Choroid plexus epithelial cell (primary cell): ENCODE measurements at places on chromosomes 16 and 17.
A peak's percentile ranks its signal among the peaks of the same experiment; 100 is the strongest.

GRCh38 chr16:74603848-74604247, 3.1 kb downstream of the GLG1 start:
- peak; percentile 34 for DNase-seq

GRCh38 chr17:50056217-50056960, 479 bp downstream of the ITGA3 start:
- DNase-seq = peak; percentile 78

- DNase-seq = peak; percentile 91
Measured at GRCh38 chr17:77619851-77620250, 338.7 kb upstream of the TNRC6C start.

- DNase-seq = peak; percentile 91
Measured at GRCh38 chr16:86306811-86307513, 203.4 kb upstream of the FOXF1 start.

- DNase-seq = no peak
Measured at GRCh38 chr16:8953064-8953463, 10.6 kb downstream of the USP7 start.

DNA sequence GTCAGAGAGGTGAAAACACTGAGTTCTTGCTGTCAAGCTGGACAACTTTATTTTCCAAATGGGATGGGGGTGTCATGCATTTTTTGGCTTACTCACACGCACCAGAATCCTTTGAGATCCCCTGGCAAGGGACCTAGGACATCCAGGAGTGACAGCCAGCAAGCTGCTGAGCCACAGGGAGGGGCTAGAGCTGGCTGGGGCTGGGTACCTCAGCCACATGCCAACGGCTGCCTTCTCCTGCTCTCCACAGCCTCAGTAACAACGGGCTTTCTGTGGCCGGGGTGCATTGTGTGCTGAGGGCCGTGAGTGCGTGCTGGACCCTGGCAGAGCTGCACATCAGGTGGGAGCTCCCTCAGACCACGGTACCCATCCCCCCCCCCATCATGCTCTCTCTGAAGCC, 47.6 kb downstream of the NLRC5 start:
- DNase-seq = no peak

DNA sequence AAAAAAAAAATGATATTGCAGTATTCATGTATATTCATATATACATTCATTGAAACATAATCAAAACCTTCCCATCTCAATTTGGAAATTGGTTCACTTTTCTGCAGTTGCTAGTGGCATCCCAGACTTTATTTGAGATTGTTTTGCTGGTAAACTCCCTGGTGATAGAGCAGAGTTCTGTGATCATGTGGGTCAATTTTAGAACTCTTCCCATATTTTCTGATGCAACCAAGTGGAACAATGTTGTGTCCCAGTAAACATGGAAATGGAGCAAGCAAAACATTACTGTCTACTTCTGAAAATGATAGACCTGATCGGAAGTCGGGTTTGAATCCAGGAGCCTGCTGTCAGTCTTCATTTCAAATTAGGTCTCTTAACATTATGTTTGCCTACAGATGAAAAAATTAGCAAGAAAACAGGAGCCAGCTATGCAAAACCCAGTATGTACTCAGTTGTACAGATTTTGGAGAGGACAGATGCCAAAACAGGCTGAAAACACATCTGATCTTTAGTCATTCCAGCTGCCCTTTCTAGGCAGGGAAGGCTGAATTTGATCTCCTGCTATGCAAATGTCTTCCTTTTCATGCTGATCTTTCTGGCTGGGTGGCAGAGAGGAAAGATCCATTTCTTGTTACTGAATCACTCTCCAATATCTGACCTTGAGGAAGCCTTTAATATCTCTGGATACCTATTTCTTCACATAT, 786.6 kb upstream of the SOX9 start:
- peak; percentile 47 for DNase-seq

DNA sequence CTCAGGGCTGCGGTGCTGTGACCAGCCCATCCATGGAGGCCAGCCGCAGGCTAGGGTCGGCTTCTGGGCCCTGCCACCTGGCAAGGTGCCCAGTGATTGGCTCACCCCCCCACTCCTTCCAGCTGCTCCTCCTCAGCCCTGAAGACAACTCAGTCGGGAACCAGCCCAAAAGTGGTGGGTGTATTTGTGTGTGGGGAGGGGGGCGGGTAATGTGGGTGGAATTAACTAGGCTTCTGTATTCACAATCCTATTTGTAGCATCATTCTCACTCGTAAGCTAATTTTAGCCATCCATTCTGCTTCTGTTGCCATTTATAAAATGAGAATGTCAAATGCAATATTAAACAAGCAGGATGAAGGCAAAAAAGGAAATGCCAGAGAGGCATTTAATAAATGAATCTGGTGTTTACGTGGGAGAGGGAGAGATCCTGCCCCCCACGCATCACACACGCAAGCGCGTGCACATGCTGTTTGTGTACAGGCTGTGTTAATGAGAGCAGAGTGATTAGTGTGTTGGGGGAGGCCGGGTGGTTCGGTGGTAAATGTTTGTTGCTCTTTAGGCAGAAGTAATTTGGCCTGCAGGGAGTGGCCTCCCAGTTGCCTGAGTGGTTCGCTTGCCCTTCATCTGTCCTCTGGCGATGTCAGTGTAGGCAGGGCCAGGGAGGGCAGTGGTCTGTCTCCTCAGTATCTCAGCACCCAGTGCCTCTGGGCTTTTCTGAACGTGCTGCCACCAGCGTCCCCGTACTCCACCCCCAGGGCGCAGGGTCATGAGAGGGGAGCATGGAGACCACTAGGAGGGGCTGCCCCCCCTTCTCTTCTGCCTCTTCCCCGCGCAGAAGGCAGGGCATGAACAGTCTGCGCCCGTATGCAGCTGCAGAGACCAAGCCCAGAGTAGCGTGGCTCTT, 140.1 kb downstream of the CCDC182 start:
- no peak for DNase-seq

DNA sequence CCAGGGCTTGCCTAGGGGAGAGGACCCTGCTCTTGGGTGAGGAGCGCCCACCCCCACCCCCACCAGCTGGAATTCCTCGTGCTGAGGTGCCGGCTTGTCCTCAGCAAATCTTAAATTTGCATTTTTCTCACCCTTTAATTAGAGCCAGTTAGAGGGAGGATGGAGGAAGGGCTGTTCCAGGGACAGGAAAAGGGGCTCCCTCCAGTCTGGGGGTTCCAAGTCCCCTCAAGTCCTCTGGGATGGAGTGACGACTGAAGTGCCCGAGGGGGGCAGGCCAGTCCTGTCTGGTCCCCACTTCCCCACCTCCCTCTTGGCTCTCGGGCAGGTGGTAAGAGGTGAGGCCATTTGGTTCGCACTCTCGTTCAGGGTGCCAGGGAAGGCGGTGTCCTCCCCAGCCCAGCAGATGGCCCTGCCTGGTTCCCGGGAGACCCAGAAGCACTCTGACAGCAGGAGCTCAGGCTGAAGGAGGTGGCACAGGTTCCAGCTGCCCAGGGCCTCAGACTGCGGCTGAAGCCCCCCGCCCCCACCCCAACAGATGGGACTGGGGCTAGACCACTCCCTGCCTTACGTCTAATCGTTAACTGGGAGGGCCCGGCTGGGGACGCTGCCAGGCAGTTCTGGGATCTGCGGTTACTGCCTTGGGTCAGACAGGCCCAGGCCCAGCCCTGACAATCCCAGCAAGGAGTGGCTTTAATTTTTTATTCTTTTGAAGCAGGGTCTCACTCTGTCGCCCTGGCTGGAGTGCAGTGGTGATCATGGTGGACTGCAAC, 2.2 kb downstream of the RAB26 start:
- DNase-seq = no peak

- DNase-seq = no peak
Measured at GRCh38 chr17:67442787-67443624, 65.9 kb downstream of the PITPNC1 start.

GRCh38 chr16:70614208-70614951, 32.0 kb upstream of the IL34 start:
- no peak for DNase-seq

GRCh38 chr16:17312094-17312710, 158.6 kb downstream of the XYLT1 start:
- DNase-seq = no peak

DNA sequence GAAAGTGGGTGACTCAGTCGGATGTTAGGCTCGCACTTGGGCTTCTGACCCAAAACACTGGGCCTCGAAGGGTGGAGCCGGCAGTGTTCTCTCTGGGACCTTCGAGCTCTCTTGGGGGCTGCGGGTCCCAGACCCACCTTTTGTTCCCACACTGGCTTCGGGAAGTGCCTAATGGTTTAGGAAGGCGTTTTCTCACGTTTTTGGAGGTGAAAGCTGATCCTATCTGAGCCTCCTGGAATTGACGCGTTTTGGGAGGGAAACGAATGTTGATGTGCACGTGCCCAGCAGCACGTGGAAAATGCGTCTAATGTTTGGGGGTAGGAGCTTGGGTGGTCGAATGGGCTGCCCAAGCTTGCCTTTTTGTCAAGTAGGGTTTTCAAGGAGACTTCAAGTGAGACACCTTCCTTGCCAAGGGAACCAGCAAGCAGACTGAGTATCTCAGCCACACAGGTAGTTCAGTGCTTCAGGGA, 666 bp downstream of the HGS start:
- no peak for DNase-seq

- no peak for DNase-seq
Measured at GRCh38 chr17:45749831-45750335, 34.2 kb upstream of the CRHR1 start.

DNA sequence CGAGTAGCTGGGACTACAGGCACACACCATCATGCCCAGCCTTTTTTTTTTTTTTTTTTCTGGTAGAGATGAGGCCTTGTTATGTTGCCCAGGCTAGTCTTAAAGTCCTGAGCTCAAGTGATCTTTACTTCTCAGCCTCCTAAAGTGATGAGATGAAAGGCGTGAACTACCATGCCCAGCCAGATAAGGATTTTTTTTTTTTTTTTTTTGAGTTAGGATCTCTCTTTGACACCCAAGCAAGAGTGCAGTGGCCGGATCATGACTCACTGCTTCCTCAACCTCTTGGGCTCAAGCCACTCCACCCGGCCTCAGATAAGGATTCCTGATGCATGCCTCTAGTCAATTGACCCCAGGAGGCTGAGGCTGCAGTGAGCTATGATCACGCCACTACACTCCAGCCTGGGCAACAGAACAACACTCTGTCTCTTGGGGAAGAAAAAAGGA, 11.2 kb upstream of the PLEKHG4 start:
- peak; percentile 84 for DNase-seq

DNA sequence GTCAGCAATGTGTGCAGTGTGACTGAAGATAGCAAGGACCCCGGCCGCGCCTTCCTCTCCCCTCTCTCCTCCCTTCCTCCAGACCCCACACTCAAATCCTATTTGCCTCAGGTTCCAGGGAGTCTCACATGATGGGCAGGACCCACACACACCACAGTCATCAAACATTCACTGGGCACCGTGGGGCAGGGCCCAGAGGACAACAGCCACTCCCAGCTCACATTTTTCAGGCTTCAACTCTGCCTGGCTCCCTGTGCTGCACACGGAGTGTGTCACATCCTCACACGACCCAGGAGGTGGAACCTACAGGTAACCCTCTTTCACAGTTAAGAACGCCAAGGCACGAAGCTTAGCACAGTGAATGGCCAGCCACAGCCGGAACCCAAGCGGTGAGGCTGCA, 30.5 kb downstream of the PEMT start:
- DNase-seq = no peak

DNA sequence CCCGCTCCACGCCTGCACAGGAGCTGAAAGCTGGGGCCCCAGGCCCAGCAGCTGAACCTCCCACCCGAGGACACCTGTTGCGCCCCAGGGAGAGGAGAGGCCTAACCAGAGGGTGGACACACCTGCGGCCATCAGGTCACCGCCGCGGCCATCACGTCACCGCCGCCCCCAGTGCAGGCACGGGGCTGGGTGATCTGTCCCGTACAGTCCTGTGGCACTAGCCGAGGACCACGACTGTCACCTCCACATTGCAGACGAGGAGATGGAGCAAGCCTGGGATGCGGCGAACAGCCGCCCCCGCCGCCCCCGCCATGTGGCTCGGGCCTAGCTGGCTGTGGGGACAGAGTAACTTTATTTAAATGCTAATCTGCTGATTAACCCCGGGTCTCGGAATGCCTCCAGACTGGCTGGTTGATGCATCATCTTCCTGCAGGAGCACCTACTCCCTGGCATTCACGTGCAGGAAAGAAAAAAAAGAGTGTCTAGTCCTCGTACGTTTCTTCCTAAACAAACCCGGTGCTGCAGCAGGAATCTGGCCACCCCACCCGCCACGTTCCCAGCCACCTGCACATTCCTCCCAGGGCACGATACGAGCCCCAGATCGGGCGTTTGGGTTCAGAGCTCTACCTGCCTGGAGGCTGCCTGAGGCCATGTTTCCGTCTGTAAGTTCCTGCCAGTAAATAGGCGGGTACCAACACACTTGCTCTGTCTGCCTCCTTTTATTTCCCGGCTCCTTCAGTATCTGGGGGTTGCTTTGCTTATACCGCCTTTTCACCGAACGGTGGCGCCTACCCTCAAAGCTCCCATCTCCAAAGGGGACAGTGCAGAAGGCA, 29.9 kb downstream of the PIEZO1 start:
- DNase-seq = peak; percentile 38

DNA sequence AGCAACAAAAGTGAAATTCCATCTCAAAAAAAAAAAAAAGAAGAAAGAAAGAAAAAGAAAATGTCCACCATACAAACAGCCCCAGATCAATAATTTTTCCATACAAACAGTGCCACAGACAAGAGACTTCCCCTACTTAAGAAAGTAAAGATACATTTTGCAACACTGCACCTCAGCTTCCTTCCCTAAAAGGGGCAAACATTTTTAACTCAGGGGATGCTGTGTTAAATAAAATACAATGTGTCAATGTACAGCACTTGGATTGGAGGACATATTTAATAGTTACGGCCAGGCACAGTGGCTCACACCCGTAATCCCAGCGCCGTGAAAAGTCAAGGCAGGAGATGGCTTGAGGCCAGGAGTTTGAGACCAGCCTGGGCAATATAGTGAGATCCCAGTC, 22.3 kb downstream of the MYH11 start:
- DNase-seq = no peak

DNA sequence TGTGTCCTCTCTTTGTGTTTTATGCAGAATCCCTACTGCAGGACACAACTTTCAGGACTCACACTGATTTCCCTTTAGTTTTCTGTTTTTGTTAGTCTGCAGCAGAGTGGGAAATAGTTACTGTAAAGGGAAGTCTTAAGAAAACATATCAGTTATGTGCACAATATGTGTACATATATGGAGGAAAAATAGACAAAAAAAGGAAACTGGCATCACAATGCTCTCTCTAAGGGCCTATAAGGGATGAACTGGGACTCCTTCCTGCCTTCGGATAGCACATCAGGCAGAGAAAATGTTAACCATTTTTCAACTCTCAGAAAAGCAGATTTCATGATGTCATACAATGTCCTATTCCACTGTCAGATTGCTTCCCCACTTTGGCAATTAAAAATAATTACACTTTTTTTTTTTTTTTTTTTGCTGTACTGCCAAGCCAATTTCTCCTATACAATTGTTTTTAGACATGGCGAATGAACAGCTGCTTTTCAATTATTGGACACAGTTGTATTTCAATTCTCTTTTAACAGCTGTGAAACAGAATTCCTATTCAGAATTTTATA, 112.5 kb upstream of the KCNJ16 start:
- DNase-seq = no peak

- no peak for DNase-seq
Measured at GRCh38 chr16:12752159-12752558, 51.5 kb downstream of the CPPED1 start.

- no peak for DNase-seq
Measured at GRCh38 chr17:27816946-27817345, 16.6 kb upstream of the NOS2 start.
